Activated T-cell treated with anti-CD3 and anti-CD28 coated beads for 1 hour (primary cell): ENCODE measurements at places on chromosomes 7 and 10.

DNA sequence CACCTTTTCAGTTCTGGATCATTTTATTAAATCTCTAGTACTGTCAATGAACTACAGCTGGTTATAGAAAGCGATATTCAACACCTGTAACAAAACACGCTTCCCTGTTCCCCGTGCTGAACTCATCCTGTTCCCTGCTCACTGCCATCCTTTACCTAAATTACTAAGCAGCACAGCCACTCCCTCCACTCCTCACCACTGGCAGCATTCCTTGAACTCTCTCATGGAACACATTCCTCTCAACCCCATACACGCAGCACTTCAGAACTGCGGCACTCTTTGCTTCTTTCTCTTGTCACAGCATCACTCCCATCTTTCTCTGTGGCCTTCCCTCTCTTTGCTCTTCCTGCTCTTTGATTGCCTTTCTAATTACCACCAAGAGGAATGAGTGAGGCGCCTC is 27.4 kb downstream of the RELN start:
- no peak for DNase-seq

DNA sequence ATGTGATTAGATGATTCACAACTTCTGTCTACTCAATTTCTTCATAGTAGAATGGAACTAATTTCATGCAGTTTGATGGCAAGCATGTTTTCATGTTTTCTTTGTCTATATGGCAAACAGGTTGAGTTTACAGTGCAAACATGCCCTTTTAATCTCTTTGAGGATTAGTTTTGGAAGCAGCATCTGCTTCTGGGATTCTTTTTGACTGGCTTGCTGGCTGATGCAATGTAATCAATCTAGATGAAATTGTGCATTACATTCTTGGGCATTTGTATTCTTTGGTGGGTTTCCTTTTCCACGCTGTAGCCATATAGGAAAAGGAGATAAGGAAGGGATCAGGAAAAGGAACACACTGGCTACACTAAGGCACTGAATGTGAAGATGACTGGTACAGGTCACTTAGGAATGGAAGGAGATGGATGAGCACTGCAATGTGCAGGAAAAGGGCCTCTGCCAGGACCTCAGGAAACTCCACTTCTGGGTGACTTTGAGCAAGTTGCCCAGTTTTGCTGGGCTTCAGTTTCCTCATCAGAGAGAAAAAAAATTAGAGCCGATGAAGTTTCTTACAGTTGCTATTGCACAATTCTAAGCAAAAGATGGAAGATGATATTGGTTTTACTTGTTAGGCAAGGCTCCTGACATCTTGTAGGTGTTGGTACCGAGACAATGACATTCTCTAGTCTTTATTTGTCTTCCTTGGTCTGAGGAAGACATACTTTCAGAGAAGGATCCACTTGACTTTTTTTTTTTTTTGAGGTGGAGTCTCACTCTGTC is 269.1 kb downstream of the SUGCT start:
- no peak for DNase-seq

GRCh38 chr7:66353547-66353946 is 148.4 kb downstream of the TPST1 start:
- DNase-seq = no peak

DNA sequence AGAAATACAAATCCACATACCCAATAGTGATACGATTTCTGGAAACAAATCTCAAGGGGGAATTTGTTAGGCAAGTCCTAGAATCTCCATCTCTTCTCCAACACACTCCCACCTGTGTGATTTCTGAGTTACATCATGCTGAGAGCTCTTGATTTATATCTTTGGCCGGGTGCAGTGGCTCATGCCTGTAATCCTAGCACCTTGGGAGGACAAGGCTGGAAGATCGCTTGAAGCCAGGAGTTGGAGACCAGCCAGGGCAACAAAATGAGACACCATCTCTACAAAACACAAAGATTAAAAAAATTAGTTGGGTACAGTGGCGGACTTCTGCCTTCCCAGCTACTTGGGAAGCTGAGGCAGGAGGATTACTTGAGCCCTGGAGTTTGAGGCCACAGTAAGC is 1.5 kb upstream of the MTPN start:
- no peak for DNase-seq

DNA sequence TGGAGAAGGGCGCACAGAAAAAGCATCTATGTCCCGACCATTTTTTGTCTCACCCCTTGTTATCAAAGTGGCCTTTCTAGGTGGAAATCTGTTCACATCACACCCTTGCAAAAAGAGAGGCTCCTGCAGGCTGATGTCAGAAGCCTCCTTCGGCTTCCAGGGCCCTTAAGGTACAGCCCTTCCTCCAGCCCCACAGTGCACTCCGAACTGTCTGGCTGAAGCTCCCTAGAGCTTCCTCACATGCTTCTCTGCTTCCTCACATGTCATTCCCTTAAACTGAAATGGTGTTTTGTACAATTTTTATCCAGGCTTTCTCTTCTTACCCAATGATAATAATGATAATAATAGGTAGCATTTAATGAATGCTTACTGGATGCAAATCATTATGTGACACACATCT is 210.3 kb downstream of the INHBA start:
- DNase-seq = no peak

GRCh38 chr7:35657125-35657524 is 37.8 kb downstream of the HERPUD2 start:
- DNase-seq = no peak

- no peak for DNase-seq
Observed at GRCh38 chr10:46218921-46219320, 67.9 kb upstream of the ANTXRL start.
